Activated naive CD4-positive, alpha-beta T cell treated with anti-CD3 and anti-CD28 coated beads, Interleukin-2, amount 50 U/mL, for 72 hours (primary cell): ENCODE measurements at places on chromosomes 2 and 18.

DNA sequence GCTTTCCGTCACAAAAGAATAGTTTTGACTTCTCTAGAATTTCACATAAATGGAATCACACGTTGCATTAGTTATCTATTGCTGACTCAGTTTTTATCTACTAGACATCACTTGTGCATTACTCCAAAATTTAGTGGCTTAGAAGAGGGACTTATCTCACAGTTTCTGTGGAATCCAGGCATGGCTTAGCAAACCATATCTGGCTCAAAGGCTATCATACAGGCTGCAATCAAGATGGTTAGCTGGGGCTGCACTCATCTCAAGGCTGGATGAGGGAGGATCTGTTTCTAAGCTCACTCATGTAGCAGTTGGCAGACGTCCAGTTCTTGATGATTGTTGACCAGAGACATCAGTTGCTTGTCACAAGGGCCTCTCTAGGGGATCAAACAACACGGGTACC lies 6.6 kb upstream of the DSC3 start:
- DNase-seq = no peak

DNA sequence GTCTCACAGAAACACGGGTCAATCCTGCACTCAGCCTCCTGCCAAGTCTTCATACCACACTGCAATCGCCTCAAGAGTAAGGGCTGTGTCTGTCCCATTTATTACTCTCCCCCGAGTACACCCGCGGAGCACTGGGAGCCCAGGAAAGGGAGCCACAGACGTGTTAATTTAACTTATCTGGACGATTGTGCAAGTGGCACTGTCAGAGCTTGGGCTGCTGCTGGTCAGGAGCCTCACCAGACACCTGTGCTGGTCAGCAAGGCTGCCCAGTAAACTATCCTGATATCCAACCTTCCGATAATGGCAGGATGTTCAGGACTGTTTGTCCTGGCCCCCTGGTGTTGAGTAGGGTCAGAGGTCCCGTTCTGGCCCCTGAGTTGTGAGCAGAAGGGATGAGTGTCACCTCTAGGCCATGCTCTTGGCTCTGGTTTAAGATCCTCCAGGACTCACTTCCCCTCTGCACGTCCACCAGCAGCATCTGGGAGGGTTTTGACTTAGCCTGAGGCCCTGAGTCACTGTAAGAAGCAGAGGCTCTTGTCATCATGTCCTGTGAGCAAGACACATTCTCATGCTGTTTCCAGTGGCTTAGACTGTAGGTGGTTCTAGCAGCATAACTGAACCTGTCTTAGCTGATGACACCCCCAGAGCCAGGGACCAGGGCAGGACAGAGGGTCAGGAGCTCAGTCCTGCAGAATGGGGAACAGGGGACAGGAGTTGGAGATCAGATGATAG lies 82.5 kb upstream of the ARL4C start:
- no peak for DNase-seq

GRCh38 chr2:138084206-138084605 lies 119.9 kb downstream of the HNMT start:
- no peak for DNase-seq

DNA sequence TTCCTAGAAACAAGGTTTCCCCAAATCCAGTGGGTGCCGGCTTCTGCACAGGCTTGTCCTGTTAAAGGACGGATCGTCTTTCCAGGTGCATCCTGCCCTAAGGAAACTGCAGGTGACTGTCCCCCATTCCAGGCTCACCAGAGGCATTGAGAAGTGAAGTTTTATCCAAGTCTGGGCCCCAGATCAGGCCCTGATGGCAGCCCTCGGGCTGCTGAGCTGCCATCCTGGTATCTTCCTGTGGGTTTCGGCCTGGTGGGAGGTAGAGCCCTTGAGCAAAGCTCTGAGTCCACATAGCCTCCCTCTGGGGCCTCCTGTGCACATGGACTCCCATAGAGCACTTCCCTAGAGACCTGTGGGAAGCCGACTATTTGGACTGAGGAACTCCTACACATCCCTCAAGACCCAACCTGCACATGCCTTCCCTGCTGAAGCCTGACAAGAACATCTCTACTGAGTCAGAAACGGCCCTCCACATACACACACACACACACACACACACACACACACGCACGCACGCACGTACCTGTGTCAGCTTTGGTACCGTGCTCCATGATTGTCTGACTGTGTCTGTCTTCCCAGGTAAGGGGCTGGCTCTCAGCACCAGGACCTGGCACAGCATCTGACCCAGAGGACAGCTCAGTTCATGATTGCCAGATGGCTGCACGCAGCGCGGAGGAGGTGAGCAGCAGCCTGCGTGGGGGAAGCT lies 16.4 kb downstream of the TNS1 start:
- DNase-seq = no peak
